ENCODE measurements at places on chromosomes 3 and 15.

DNA sequence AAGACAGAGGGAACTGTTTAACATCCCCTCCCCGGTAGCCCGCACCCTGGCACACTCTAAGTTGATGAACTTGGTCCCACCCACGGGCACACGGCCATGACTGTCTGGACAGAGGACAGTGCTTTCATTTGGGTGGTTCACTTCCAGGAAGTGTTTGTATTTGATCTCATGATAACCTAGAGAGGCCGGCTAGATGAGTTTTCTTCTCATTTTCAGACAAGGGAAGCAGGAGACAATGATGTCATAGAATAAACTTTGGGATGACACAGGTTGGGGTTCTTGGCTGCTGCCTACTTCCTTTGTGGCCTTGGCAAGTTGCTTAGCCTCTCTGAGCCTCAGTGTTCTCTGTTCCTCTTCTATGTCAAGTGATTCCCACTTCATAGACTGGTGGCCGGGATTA, 16.1 kb upstream of the LYSMD4 start:
- no peak for DNase-seq

DNA sequence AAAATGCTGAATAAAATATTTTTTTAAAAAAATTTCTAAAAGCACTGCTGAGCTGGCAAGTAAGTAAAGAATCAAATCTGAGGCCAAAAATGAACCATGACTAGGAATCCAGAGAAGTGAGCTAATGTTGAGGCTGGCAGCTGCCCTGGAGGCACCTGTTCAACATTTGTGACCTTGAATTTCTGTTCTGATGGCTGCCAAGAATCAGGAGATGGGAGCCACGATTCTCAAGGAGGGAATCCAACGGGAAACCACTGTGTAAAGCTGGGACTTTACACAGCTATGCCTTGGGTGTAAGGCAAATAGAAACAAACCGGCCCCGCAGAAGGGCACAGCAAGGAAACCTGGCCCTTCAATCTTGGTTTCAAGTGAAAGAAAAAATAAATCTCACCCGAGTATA, 22.7 kb downstream of the HEG1 start:
- no peak for DNase-seq

DNA sequence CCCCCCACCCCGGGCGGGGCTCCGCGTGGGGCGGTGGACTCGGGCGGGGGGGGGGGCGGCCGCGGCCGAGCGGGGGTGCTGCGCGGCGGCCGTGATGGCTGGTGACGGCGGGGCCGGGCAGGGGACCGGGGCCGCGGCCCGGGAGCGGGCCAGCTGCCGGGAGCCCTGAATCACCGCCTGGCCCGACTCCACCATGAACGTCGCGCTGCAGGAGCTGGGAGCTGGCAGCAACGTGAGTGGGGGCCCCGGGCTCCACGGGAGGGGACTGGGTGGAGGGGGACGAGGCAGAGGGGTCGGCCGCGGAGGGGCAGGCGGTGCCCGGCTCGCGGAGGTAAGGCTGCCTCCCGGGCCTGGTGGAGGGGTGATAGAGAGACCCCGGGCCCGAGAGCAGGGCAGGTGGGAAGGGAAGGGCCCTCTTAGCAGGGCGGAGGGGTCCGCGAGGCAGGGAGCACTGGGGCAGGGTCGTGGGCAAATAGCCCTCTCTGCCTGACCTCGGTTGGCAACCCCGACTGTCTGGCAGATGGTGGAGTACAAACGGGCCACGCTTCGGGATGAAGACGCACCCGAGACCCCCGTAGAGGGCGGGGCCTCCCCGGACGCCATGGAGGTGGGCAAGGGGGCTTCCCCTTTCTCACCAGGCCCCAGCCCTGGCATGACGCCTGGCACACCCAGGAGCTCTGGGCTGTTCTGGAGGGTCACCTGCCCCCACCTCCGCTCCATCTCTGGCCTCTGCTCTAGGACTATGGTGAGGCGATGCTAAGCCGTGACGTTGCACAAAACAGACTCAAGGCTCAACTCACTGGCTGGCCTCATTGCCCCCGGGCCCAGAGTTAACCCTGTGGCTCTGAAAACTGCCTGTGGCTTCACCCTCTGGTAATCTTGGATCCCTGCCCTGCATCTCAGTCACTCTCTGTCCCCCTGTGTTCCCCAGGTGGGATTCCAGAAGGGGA, at the start of gene ECE2:
Gene ECE2, plus strand, starts transcription at position 62 of the 950 bp plus-strand sequence. Its CDS starts 132 bp downstream, at position 194.
- DNase-seq: no peak

DNA sequence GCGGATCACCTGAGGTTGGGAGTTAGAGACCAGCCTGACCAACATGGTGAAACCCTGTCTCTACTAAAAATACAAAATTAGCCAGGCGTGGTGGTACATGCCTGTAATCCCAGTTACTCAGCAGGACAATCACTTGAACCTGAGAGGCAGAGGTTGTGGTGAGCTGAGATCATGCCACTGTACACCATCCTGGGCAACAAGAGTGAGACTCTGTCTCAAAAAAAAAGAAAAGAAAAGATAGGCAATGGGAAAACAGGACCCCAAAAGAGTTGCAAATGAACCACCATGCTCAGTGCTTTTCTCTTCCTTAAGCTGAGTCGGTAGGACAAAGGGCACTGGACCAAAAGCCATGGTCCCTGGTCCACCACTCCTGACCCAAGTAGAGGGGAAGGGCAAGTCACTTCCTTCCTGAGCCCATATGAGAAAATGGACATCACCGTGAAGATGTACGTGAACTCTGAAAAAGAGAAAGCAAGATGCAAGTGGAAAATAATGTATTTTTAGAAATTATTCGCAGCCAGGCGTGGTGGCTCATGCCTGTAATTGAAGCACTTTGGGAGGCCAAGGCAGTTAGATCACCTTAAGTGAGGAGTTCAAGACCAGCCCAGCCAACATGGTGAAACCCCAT, 2.6 kb downstream of the ITGB5 start:
- no peak for DNase-seq

All from C1 segment of cervical spinal cord (tissue), 14 donors.